ENCODE measurements at places on chromosomes 5 and 9.

DNA sequence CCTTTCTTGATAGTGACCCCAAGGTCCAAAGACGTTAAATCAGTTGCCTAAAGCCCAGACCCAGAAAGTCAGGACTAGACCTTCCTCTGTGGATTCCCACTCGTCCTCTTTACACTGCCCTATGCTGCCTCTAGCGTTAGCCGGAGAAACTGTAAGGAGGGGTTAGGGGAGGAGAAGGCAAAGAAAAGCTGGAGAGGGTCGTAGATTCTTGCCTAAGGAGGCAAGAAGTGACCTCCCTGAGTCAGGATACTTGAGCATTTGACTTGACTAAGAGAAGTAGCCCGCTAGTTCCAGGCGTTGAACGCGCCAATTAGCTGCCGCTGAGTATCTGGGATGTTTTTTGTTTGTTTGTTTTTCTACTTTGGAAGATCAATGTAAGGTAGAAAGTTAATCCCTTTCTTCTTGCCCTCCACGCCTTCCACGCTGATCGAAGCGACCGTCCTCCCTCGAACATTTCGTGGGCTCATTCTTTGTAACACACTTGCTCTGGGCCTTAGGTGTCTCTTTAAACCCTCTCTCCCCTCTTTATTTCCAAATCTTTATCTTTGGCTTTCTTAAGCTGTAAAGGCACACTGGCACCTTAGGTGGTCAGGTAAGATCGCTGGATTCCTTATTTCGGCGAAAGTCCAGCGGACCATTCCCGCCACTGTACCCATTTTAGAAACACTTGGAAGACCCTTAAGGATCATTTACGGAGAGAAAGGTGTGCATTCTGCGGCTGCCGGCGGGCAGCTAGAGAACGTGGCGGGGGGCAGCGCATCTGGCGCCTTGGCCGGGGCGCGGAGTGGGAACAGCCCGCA lies 5.1 kb upstream of the RGMB start:
- DNase-seq: no peak

GRCh38 chr5:157444224-157444623 lies 15.8 kb upstream of the NIPAL4 start:
- no peak for DNase-seq

- no peak for DNase-seq
Measured at GRCh38 chr9:127463382-127463781, 12.1 kb downstream of the LRSAM1 start.

DNA sequence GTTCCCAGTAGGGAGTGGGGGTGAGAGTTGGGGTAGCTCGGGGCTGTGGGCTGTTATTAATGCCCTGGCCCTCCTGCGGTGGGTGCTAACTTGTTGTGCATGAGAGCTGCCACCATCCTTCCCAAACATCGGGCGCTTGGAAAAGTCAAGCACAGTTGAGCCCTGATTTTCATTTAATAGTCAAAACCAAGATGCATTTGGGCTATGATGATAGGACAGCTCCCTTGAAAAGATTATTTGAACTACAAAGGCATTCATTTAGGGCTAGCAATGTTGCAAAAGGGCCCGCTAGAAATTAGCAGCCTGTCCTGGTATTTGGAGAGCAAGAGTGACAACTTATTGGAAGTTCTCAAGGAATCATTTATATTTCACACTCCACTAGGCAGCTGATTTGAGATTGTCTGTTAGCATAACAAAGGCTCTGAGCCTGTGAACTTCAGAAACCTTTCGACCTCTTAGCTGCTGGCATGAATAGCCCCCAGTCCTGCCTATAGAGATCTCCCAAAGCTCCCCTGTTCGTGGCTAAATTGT lies 128.2 kb upstream of the TMEM161B start:
- no peak for DNase-seq

- DNase-seq: no peak
Measured at GRCh38 chr9:89983411-89983810, 378.6 kb downstream of the GADD45G start.

- no peak for DNase-seq
Measured at GRCh38 chr5:157164521-157164920, 1.5 kb downstream of the GARIN3 start.

DNA sequence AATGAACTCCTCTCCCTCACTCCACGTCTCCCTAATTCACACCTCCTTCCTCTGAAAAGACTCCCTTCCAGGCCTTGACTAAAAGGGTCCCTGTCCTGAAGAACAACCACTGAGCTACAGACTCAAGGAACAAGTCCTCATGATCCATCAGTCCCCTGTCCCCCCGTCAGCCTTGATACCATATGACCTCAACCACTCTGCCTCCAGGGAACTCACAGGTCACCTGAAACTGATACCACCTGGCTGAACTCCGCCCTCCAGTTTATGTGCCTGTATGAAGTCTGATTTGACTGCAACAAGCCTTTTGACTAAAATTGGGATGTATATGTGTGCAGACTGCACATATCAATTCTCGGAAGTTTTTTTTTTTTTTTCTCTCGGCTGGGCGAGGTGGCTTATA lies 88.7 kb downstream of the UGCG start:
- no peak for DNase-seq

GRCh38 chr9:133864011-133864410 lies 125.9 kb upstream of the SARDH start:
- DNase-seq: no peak

- no peak for DNase-seq
Measured at GRCh38 chr5:142521706-142522105, 164.2 kb downstream of the FGF1 start.

DNA sequence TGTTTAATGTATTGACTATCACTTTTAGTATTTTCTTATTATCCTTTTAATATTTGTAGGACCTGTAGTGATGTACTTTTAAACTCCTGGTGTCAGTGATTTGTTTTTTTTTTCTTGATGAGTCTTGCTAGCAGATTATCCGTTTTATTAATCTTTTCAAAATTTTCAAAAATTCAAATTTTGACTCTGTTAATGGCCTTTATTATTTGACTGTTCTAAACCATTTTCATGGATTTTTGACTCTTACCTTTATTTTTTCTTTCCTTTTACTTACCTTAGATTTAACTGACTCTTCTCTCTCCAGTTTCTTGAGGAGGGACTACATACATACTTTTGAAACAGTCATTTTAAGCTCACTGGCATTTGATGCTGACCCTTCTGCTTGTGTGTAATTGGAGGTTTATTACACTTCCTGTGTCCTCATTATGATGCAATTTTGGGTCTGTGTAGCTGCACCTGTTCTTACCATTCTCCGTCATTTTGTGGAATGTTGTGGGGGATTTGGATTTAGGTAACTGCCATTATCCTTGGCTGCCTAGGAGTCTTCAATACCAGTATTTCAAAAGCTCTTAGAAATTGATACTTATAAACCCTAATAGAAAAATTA lies 32.0 kb upstream of the EXOC3 start:
- DNase-seq: no peak

DNA sequence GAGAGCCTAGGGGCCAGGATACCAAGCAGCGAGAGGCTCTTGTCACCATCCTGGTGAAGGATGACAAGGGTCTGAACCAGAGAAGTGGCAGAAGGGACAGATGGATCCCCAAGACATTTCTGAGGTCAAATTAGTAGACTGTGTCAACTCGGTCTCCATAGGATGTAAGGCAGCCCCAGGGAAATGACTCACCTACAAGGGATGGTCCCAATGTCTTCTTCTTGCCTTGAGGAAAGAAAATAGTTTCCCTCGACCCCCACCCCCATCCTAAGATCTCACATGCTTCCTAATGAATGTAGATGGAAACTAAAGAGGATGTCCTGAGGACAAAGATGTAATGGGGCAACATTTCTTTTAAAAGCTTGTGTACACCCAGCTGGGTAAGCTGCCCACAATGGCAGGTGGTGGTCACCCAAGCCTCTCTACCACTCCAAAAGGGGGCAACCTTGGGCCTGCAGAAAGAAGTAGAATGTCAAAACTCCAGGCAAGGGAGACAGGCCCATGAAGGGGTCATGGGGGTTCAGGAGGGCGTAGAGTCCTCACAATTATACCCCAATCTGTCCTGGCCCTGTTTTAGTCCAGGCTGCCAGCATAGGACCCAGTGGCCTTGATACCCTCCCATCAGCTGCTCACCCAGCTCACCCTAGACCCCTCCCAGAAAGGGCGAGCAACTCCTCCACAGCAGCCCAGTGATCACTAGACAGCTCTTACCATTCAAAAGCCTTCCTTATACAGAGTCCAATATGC lies 187.4 kb downstream of the ACTL7B start:
- no peak for DNase-seq

GRCh38 chr5:136434795-136435194 lies 69.5 kb upstream of the TRPC7 start:
- DNase-seq: no peak
